ENCODE measurements at places on chromosomes 4 and X. TPM values are rescaled to one million over a fixed set of nuclear protein-coding genes. Genes with fewer than 3 reads are reported as not detected.

GRCh38 chrX:129818123-129818522, 25.6 kb downstream of the ZDHHC9 start:
- no peak for DNase-seq

BLTP1 gene
- 60.6 TPM for total RNA-seq

GAGE13 gene
- total RNA-seq: not detected

MAGED4B gene
- total RNA-seq: 13.2 TPM

RAB33A gene
- 18.6 TPM for total RNA-seq

PCSK1N gene
- total RNA-seq: 1.1 TPM

SFRP2 gene
- total RNA-seq: not detected

YIPF7 gene
- total RNA-seq: under 0.01 TPM

DNA sequence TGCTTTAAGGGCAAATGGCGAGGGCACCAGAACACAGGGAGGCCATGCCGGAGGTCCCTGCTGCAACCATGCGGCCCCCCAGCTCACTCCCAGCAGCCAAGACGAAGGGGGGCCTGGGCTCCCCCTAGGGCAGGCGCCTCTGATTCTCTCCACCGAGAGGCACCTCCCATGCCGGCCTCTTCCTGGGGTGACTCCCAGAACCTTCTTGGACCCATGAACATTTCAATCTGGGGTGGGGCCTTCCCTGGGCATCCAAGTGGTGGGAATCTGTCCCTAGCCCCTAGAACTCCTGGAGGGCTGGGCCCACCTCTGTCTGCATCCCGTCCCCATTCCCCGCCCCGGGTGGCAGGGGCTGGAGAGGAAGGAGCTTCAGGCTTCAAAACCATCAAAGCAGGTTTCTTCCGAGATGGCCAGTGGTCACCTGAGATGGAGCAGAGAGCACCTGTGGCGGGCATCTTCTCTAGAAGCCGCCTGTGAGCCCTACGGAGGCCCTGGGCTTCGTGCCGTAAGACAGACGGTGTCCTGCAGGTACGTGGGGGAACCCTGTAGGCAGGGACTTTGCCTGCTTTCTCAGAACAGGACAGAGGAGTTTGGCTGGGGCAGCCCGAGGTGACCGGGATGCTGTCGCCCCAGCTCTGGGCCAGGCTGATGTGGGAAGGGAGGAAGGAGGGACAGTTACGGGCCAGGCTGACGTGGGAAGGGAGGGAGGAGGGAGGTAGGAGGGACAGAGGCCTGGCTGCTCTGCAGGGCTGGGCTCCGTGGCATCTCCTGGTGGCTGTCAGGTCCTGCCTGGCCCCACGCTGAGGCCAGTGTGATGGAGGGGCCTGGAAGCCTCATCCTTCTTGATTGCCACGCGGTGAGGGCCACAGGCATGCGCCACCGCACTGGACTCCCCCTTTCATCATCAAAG, 6.8 kb upstream of the SLC25A6 start:
- no peak for DNase-seq

DNA sequence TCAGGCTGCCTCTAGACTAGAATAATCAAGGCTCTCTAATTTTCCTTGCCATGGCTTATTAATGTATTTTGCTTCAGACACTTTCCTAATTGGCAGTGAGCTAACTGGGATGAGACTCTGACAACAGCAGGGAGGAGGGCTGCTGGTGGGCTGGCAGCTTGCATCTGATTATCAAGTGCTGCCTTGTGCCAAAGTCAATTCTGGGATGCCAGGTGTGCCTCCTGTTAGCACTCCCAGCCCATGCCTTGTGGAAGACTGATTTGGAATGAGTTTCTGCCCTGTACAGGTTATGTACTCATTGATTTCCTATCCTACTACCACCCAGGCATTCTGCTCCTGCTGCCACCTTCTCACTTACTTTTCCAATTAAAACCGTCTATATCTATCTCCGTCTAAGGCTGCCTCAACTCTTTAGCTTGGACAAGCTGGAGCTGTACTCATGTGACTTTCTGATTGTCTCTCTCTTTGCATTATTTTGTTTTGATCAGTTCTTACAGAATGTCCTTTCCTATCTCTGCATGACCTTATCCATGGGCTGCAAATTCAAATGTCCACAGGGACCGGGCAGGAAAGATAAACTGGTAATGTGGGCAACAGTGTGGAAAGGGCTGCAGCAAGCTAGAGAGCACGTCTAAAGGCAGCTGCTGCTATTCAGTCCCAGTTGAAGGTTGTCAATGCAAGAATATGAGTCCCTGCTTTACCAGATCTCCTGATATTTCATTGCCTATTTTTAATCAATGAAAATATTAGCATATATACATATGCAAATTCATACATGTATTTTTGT, 112.6 kb downstream of the GABRA2 start:
- no peak for DNase-seq

- DNase-seq: no peak
Measured at GRCh38 chr4:7333024-7333780, 101.5 kb downstream of the PSAPL1 start.

- no peak for DNase-seq
Measured at GRCh38 chrX:151100799-151101198, 75.6 kb upstream of the GPR50 start.

UPF3B gene
- 1.3 TPM for total RNA-seq

PRDM8 gene
- total RNA-seq: 25.3 TPM

- DNase-seq: no peak
Measured at GRCh38 chr4:138588501-138588900, 346.4 kb upstream of the SLC7A11 start.

DNA sequence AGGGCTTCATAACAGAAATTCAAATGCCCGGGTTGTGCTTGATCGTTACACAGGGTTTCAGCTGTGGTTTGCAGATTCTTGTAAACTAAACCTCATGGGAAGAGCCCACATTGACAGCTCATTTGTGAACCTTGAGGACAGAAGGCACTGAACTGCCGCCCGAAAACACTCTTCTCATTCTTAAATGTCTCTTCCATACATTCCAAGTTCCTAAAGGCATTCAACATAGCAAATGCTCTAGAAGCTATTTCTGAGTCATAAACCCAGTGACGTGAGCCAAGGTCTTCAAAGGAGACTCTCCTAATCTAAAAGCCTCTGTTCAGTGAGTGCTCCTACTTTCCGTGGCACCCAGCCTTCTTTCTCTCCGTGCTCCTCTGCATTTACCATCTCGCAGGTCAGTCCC, 737.8 kb upstream of the FRG1 start:
- no peak for DNase-seq

GRCh38 chr4:120052856-120053255, 13.8 kb downstream of the MAD2L1 start:
- no peak for DNase-seq

- DNase-seq: no peak
Measured at GRCh38 chrX:69032601-69033000, 132.7 kb downstream of the PJA1 start.

Measured in hematopoietic multipotent progenitor cell (in vitro differentiated cells).